ENCODE measurements at places on chromosomes 12 and 14.

GRCh38 chr14:95361373-95362137 lies 41.8 kb upstream of the CLMN start:
- peak; percentile 26 for DNase-seq

DNA sequence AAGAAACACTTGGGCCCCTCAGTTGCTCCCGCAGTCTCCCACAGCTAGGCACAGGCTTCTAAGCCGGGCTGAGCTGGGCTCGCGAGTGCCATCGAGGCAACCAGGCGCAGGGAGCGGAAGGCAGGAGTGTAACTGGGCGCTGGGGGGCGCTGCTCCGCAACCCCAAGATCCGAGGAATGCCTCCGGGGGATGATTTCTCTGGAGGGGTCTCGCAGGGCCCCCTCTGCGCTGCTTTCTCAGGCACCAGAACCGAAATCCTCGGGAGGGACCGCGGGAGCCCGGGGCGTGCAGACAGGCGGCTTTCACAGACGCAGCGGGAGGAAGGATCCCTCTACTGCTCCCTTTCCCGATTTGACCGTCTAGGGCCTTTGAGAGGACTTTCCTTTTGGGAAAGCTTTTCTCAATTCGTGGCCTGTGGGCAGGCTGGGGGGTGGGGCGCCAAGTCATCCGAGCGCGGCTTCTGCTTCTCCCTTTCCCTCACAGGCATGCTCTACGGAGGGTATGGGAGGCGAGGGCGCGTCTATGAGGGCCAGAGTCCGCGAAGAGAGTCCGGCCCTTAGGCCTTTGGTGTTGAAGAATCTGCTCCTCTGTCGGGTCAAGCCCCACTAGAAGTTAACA lies 4.3 kb upstream of the NKX2-1 start:
- no peak for DNase-seq

GRCh38 chr12:45944771-45945170 lies 45.6 kb downstream of the SCAF11 start:
- DNase-seq: peak; percentile 73

DNA sequence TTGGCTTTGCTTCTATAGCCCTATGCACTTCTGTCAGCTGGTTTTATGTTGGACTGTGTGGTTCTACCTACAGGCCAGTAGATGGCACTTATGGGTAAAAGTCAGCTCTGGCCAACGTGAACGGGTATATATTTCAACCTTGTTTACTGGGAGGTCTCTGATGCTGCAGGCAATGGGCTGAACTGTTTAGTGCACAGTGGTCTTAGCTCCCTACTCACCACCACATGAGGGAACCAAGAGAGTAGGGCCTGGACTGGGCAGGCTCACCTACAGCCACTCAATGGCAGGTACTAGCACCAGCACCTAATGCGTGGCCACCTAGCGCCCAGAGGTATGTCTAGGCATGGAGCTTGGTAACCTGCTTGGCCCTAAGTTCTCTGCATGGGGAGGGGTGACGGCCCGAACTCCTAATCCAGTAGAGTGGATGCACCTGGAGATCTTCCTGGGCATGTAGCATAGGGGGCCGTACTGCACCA lies 481.8 kb downstream of the TMEM117 start:
- DNase-seq: peak; percentile 42

DNA sequence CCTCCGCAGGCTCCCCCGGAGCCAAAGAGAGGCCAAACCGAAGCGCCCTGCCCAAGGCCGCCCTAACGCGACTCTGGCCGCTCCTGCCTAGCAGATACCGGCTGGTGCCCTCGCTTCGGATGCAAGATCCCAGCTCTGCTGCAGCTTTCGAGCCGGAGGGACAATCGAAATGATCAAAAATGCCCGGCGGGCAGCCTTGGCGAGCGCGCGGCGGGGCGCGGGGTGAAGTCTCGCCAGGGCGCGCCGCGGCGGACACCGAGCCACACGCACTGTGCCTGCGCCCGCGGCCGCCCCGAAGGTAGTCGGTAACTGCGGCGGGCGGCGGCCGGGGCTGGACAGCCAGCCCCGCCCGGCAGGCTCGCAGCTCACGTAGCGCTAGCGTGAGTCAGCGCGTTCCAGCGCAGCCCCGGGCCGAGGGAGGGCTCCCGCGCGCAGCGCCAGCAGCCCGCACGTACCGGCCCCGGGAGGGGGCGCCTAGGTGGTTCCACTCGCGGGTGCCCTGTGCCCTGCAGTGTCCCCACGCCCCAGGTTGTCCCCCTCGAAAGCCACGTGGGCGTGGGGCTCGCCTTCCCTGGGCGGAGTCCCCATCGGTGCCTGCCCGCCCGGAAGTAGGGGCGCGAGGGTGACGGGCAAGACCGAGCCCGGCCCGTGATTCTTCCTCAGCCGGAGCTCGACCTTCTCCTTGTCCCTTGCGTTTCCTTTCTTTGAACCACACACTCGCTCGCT lies 109.2 kb upstream of the EGLN3 start:
- DNase-seq: peak; percentile 73

DNA sequence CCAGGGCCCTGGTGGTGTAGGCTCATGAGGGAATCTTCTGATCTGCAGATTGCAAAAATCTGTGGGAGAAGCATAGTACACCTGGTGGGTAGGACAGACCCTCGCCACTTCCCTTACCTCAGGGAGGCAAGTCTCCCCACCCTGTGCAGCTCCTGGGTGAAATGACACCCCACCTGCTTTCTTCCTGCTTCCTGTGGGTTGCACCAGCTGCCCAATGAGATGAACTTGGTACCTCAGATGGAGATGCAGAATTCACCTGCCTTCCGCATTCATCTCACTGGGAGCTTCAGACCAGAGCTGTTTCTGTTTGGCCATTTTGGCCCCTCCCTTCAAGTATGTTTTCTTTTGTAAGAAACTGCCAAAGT lies 4.7 kb downstream of the CLEC2D start:
- DNase-seq: no peak

GRCh38 chr12:54988402-54989054 lies 4.0 kb upstream of the TESPA1 start:
- peak; percentile 53 for DNase-seq

DNA sequence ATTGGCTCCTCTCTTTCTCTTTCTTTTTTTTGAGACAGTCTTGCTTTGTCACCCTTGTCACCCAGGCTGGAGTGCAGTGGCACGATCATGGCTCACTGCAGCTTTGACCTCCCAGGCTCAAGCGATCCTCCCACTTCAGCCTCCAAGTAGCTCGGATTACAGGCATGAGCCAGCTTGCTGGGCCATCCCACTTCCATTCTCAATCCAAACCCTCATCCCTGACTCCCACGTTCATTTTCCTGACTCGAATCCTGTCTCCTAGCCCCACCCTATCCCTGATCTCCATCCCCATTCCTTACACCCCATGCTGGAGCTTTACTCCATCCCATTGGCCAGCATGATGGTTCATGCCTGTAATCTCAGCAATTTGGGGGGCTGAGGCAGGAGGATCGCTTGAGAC lies 7.8 kb downstream of the SPRYD4 start:
- DNase-seq: no peak

DNA sequence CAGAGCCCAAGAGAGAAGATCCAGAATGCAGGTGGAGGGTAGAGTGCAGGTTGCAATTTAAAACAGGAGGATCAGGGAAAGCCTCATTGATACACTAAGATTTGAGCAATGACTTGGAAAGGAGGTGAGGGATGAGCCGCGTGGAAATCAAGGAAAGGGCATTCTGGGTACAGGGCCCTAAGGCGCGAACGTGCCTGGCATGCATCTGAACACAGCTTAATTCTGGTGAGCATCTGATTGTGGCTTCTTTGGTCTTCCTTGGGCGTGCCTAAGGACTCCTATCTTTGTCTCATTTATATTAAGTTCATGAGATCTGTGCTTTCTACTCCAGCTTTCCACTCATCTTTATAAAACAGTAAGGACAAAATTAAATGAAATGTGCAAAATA lies 79.3 kb downstream of the NTF3 start:
- DNase-seq: no peak

DNA sequence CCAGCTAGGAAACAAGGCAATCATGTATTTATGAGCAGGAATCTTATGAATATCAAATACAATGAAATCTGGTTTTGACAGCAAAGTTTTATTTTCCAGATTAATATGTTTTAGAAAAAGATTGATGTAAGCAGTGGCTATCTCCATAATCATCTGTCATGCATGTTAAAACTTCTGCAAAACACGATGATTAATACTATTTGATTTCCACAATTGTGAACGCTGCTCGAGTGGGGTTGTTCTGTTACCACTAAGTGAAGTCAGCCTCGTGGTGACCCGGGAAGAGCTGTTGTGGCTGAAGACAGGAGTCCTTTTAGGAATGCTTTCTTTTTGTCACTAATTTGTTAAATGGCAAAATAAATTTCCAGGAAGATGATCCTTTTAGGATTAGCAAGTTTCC lies 9.4 kb downstream of the CFAP251 start:
- DNase-seq: peak; percentile 28

GRCh38 chr12:10366875-10367274 lies 23.0 kb downstream of the KLRK1 start:
- DNase-seq: peak; percentile 66

DNA sequence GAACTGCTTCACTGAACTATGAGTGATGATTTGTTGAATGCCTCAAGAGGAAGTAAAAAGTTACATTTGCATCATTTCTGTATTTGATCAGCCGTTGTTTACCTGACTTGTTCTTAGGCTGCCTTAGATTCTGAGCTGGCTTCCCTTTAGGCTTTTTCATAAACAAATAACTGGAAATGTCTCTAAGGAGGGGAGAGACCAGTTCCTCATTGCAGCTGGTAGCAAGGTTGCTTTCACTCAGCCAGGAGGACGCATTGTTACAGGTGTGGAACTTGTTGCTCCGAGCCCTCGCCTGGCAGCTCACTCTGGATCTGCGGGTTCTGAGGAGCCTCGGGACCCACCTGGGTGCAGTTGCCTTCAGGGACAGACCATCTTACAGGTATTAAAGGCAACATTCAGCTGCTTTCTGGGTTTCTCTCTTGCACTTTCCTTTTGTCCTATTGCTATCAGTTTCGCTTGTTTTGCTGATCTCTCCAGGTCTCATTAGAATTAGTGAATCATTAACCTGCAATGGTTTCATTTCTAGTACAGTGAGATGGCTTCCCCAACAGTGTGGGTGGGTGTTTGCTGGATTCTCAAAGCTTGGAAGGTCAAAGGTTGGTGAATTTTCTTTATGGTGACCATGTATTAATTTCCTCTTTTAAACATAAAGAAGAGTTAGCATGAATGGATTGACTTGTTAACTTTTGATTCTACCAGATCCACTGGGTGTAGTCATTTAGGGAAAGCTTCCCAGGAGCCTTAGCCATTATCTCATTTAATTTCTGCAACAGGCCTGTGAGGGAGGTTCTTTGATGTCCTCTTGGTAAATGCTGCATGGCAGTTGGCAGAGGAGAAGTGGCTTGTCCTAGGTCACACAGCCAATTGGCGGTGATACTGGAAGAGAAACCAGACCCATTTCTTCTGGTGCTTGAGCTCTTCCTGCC lies at the start of gene PLEKHG7:
TSS of gene PLEKHG7 (plus strand) at position 236 of the 926 bp plus-strand sequence. CDS start 3,643 bp downstream, outside the sequence.
- no peak for DNase-seq

DNA sequence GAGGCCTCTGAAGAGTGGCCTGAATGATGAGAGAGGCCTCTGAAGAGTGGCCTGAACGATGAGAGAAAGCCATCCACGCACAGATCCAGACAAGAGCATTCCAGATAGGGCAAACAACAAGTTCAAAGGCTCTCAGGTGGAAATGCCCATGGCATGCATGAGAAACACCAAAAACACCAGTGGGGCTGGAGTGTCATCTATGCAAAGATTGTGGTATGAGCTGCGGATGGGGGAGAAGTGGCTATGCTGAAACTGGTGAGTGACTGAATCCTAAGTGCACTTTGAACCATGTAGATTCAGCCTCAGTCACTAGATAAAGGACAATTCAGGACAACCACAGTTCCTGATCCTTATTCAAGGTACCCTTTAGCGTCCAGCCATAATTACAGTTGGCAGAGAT lies 79.4 kb upstream of the GZMB start:
- DNase-seq: no peak

DNA sequence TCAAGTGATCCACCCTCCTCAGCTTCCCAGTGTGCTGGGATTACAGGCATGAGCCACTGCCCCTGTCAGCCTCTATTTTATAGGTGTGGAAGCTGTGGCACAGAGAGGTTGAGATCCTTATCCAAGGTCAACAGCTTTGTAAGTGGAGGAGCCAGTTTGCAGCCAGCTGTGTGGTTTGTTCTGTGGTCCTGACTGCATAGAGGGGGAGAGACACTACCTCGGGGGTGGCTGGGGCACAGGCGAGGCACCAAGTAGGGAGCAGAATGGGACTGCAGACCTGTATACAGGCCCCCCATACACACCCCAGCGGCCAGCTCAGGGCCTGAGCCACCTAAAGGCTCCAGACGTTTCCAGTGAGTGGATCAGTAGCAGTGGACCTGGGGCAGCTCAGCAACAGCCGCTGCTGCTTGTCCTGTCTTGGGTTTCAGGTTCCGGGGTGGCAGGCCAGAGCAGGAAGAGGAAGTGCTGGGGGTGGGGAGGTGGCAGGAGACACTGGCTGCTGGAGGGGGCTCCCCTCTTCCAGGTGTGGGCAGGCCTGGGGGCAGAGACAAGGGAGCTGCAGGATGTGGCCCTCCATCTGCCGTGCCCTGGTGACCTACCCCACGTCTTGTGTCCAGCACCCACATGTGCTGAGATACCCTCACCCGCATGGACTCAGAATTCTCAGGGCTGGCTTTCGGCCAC lies 11.0 kb downstream of the ORAI1 start:
- DNase-seq: no peak
